ENCODE measurements at places on chromosomes 11 and 22. TPM values are rescaled to one million over a fixed set of nuclear protein-coding genes. Genes with fewer than 3 reads are reported as not detected.

CCDC87 gene
- total RNA-seq, result 0.10 TPM

DNA sequence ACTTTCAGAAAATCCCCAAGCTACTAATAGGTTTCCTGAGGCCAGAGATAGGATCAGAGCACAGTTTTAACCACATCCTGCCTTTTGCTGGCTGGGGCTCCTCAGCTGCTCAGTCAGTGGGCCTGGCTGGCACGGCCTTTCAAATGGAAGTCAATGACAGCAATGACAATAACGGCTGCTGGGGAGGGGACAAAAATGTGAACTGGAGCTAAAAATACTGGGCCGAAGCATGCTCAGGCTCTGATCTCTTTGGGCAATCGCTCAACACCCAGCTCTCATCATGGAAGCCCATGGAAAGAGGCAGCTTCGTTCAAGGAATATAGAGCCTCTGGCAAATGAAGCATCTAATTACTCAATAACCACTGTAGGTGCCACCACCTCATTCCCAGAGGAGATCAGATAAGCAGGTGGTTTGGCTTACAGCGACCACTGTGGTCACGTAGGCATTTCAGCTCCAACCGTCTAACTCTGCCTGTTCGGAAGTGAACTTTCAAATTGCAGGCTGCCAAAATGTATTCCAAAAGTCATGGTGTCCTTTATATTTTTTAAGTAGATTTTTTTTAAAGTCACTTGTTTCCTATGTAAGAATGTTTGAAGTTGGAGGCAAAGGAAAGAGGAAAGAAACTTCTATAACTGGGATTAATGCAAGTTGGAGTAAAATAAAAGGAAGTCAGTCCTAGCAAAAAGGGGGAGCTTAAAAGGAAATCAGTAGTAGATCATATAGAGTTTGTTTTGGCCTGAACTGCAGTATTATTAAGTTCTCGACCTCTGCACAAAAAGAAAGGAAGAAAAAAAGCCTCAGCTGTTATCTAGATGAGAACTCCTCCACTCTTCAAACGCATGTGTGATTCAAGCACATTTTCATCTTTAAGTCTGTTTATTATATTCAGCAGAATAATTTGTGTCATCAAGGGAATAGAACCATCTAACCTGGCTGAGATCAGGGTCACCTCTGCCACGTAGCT is 14.1 kb downstream of the WT1 start:
- DNase-seq, result no peak

DNA sequence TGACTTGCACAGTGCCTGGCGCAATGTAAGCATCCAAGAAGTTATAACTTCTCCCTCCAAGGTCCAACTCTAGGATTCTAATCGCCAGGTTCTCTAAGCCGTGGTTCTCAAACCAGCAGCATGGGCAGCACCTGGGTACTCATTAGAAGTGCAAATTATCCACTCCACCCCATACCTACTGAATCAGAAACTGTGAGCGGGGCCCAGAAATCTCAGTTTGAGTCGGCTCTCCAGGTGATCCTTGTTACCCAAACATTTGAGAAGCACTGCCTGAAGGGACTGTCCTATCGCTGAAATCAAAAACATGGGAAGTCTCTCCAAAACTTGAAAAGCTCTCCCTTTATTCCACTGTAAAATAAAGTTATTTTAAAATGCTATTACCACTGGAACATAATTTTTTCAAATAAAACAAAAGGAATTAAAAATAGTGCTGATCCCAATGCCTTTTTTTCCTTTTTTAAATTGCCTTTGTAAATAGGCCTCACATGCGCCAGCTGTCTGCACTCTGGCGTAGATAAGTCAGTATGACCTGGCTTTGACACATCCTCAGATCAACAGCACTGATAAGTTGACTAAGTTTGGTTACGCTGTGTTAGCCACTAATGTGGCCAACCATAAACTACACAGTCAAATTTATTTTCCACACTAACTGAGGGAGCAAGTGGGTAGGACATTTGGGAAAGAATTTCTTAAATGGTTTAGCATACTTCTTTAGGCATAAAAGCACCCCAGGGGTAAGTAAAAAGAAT is 8.4 kb upstream of the CTR9 start:
- DNase-seq, result no peak

DNA sequence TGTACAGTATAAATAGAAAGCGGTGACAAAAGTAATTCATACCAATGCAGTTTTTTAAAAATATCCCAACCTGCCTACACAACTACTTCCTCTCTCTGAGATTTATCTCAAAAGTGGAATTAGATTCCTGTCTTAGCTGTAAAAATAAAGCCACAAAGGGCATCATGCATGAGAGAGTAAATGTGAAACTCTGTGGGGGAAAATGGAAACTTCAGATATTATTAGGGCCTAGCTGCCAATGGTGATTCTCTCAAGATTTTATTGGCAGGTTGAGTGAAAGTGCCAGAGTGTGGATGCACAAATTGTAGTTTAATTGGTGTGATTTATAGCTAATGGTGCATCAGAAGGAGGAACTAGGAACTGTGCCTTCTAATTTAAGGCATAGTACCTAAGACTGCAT is 356.9 kb upstream of the CCDC90B start:
- no peak for DNase-seq

- no peak for DNase-seq
Measured at GRCh38 chr22:37185646-37186227, 2.3 kb downstream of the C1QTNF6 start.

Measured in left lobe of liver (tissue), 2 donors.